CD14-positive monocyte (primary cell): ENCODE measurements at places on chromosomes 4 and X. TPM values are rescaled to one million over a fixed set of nuclear protein-coding genes. Genes with fewer than 3 reads are reported as not detected.

DCUN1D4 gene
- 6.1 and 15.2 TPM in 2 replicates for polyA plus RNA-seq

DNA sequence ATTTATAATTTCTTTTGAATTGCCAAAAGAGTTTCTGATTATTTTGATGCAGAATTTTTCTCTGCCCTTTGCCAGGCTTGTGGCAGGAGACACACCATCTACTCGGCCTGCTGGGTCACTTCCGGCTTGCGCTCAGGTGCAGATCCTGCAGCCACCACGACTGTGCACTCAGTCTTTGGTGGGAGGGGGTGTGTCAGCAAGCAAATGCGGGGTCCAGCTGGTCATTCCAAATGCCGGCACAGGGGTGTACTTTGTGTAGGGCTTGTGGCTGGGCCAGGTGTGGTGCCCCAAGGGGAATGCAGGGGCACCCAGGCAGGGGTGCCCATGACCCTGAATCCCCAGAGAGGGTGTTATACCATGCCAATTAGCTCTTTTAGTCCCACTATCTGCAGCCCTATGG, 673.0 kb downstream of the TLL1 start:
- no peak for DNase-seq

- peak; percentile 55 for DNase-seq
Measured at GRCh38 chrX:150547375-150548115, 20.9 kb upstream of the MTM1 start.

MAGEE1 gene
- not detected for polyA plus RNA-seq

EBP gene
- polyA plus RNA-seq: 59.5 TPM

- DNase-seq: no peak
Measured at GRCh38 chrX:100083211-100083610, 326.9 kb downstream of the PCDH19 start.

DNA sequence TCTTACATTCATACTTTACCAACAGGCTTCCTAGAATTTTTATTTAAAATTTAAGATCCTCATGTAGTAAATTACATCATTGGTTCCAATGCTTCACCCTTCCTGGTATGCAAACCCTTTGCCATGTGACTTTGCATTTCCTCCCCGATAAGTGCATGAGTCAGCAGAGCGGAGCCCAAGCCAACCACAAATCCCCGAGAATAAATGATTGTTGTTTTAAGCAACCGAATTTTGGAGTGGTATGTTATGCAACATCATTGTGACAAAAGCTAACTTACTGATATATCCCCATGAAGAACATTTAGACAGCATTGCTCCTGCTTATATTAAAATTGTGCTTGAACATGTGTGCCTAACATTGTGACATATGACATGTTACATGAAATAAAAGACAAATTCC, 199.4 kb upstream of the DDX53 start:
- peak; percentile 6 for DNase-seq

- DNase-seq: no peak
Measured at GRCh38 chrX:106906361-106906760, 3.2 kb upstream of the RIPPLY1 start.

- DNase-seq: no peak
Measured at GRCh38 chr4:136558940-136559494, 973.3 kb downstream of the PCDH18 start.
